NCI-H2171 (cell line): ENCODE measurements at places on chromosomes 2 and 18.

GRCh38 chr18:572091-572830 lies 7.9 kb upstream of the CETN1 start:
- no peak for DNase-seq

GRCh38 chr2:146461068-146461467 lies 1383.8 kb upstream of the ACVR2A start:
- no peak for DNase-seq

DNA sequence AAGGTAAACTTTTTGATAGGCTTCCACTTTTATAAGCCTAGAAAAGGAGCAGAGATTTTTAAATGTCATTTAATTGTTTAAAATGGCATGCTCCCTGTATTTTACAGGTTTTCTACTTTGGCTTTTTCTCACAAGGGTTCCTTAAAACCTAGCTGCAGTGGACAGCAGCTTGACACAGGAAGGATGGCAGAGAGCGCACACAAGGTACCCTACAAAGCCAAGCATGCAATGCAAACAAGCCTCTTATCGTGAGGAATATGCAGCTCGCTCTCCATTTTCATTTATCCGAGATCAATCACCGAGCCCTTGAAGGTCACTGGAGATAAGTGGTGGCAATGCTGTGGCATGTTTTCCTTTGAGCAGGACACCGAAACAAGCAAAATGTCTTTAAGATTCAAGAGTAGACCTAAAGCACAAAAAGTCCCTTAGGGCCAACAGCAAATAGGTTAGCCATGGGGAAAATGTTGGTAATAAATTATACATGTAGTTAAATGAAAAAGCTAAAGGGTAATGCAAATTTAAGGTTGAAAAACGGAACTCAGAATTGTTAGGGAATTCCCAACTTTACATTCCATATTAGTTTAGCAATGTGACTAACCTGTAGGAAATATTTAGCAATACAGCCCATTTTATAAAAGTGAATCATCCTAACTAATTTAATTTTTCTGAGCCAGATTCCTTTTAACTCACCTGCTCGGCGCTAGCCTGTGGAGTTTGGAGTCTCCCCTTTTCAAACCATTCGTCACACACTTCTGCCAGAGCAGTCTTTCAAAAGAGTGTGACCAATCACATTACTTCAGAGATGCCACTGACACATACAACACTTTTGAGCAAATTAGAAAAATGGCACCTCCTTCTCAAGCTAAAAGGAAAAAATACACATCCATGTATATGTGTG lies 337.9 kb upstream of the PKDCC start:
- DNase-seq: no peak

- DNase-seq: no peak
Measured at GRCh38 chr2:23649303-23649702, 264.3 kb downstream of the KLHL29 start.

- no peak for DNase-seq
Measured at GRCh38 chr2:860259-860855, 90.3 kb upstream of the SNTG2 start.

GRCh38 chr18:32771169-32771751 lies 1.6 kb downstream of the KLHL14 start:
- DNase-seq: peak; percentile 42

DNA sequence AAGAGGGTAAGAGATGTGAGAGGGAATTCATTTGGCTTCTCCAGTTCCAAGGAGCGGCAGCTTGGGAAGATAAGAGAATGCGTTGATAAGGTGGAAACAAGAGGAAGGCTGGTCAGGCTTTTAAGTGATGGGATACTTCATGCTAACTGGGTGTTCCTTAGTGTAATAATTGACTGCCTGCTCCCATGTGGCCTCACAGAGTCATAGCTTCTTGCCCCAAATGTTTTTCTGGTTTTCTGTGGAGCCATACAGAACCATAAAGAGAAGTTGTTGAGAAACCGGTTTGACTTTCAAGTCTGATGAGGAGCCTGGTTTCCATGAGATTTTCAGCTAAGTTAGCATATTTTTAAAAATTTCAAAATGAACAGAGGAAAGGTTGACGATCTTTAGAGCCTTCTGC lies 97.5 kb upstream of the ZFP36L2 start:
- no peak for DNase-seq

DNA sequence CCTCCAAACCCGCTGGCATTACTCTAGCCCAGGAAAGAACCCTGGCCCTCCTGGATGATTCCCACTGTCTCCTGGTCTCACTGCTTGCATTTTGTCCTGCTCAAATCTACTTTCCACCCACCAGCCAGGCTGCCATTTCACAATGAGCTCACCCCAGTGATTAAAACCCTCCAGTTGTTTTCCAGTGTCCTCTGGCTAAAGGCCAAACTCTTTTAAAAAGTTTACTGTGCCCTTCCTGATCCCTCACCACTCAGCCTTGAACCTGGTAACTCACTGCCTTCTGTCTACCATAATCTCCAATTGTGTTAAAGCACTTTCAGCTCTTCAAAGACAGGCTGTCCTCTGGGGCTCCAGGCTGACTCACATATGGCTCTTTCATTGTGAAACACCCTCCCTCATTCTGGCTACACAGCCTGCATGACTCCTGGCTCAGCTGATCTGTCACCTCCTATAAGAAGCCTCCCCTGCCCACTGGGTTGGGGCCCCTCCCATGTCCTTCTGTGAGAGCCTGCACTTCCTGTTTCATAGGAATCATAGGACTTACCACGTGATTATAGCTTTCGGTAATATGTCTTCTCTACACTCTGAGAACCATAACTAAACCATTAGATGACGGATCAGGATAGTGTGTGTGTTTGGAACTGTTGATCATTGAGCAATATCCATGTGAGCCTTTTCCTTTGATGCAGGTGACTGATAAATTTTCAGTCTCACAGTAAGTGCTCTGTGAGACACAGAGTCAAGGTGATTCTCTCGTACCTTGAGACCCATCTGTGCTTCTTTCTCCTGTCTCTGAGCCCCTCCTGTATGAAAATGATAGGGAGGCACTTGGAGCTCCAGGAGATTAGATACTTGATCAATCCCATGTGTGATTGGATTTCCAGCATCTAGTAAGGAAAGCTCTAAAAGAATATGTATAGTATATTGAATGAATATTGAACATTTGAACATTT lies 590.8 kb upstream of the ID2 start:
- peak; percentile 63 for DNase-seq

DNA sequence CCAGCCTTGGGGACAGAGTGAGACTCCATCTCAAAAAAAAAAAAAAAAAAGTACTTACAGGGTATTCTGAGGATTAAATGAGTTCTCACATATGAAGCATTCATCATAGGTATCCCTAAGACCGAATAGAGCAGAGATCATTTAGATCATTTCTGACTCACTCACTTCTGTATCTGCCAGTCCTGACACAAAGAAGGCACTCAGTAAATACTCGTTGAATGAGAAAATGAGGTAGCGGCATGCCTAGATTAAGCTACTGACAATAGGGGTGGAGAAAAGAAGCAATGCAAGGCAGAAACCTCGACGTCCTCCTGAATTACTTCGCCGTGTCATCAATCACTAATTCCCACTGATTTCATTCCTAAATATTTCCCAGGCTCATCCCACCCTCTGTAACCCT lies 103.8 kb downstream of the GREB1L start:
- no peak for DNase-seq

DNA sequence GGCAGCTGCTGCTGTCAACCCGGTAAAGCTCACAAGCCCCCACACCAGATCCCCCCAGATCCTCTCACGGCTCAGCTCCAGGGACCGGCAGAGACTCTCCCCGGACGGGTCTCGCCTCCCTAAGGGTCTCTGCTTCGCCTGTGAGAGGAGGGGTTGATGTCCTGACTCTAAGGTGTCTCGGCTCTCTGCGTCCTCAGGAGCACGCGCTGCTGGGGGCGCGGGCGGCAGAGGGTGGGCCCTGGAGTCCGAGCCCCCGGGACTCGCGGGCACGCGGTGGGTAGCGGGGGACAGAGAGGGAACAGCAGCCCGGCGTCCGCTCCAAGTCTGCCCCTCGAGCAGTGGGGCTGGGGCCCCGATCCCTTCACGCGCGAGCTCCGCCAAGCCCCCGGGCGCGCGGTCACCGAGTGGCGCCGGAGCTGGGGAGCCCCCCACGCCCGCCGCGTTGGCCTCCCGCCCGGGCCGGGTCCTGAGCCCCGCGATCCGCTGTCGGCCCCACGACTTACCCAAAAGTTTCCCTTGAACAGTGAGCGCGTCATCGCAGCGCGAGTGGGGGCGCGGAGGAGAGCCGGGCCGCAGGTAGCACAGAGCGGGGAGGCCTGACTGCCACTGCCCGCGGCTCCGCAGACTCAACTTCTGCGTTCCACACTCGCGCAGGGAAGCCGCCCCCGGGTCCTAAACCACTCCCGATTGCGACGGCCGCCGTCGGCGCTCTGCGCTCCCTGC lies at the start of gene PSTPIP2:
Gene PSTPIP2 (minus strand): TSS at position 608 of the 723 bp plus-strand sequence. CDS start 72 bp downstream, at position 536.
- peak; percentile 27 for DNase-seq

DNA sequence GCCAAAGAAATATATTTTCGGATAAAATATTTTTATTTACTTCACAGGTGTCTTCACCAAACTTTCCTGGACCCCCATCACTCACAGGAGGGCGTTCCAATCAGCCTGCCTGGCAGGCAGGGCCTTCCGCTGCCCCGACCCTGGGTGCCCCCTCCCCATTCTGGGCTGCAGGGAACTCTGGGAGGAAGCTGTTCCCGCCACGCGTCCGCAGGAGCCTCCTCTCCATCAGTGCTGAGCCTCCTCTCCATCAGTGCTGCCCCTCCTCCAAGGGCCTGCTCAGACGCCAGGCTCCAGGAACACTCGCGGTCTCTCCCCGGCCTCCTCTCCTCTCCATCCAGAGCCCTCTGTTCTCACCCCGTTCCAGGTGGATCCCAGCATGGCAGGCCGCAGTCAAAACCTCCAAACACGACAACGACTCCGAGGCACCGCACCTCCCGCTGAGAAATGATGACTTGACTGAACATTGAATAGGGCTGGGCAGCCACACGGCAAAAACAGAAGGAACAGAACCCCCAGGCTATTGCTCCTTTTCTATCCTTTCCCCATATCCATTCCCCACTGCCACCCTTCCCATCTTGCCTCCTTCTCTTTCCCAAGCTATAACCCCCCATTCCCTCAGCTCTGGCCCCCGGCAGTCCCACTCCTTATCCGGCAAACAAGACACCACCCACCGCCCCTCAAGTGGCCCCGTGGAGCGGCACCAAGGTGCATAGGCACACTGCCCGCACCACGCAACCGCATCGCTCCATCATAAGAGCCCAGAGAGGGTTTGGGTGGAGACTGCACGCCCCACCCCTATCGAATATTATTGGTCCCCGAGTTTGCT lies 268.6 kb upstream of the RAB6C start:
- no peak for DNase-seq

- peak; percentile 45 for DNase-seq
Measured at GRCh38 chr2:10007921-10008808, 35.2 kb upstream of the KLF11 start.

DNA sequence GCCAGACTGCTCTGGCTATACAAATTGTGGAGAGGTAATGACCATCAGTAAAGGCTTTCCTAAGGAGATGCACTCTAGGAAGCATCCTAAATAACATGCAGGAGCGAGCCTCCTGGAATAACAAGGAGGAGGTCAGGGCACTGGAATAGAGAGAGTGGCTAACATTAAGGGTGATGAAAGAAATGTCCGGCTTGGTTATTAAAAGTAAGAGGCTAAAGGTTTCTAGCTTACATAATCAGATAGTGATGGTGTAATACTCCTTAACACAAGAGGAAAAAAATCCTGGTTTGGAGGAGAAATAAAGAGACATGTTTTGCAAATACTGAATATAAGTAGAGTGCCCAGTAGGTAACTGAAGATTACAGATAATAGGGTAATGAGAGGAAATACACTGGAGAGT lies 365.7 kb downstream of the ZEB2 start:
- DNase-seq: no peak

- DNase-seq: no peak
Measured at GRCh38 chr2:85795331-85796045, 41.7 kb downstream of the ATOH8 start.

- no peak for DNase-seq
Measured at GRCh38 chr2:174593574-174594203, 3.9 kb downstream of the WIPF1 start.

- DNase-seq: no peak
Measured at GRCh38 chr2:1650085-1650872, 94.0 kb downstream of the PXDN start.

DNA sequence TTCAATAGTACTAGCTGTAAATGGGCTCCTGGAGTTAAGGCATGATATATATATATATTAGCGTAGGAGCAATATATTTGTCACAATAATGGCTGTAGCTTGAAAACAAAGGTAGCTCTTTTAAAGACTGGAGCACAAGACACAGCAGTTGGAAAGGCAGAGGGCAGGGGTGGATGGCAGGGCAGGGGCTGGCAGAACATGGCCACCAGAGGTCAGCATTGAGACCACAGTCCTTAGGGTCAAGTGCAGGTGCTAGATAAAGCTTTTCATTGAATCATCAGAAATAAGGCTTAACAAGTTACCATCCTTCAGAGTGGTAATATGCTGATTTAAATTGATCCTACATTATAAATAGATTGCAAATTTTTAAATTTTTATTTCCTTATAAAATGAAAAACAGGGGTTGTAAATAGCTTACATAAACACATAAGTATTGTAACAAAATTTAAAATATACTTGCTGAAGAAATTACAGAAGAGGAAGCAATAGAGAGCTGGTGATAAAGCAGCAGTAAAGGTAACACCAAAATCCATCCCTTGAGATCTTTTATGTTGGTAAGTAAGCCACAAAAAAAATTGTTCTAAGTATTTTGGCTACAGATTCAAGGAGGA lies 161.2 kb upstream of the PIEZO2 start:
- peak; percentile 2 for DNase-seq

DNA sequence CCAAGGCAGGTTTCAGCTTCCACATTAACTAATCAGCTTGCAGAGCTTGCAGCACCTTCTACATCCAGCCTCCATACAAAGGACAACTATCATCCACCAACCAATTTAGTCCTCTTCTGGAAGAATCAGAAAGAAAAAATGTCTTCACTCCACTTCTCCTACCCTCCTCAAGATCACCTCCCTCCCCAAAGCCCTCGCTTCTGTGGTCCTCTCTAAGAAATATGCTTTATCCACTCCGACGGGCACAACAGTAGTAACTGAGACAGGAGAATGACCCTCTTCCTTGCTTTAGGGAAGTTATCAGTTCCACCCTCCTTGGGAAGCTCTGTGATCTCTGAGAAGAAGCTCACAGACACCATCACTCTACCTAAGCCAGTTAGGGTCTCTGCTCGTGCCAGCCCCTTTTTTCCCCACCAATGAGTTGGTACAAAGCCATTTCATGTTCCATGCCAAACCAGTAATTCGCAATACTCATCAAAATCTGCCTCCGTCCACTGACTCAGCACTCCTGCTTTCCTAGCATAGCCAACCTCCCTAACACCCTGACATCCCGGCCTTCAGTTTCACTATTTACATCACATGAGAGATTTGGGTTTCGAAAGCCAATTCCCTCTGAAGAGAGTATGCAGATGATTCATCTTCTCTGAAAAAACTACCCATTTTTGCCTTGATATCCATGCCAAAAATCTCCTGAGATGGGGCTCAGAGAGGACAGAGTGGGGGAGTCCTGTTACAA lies 114.1 kb upstream of the PKDCC start:
- no peak for DNase-seq
